ENCODE measurements at places on chromosomes 1 and 21.

GRCh38 chr1:17030206-17030605 is 18.5 kb upstream of the ATP13A2 start:
- no peak for DNase-seq

GRCh38 chr1:60699325-60699724 is 383.0 kb upstream of the NFIA start:
- DNase-seq = no peak

- no peak for DNase-seq
Measured at GRCh38 chr1:228175316-228176023, 9.9 kb downstream of the IBA57 start.

DNA sequence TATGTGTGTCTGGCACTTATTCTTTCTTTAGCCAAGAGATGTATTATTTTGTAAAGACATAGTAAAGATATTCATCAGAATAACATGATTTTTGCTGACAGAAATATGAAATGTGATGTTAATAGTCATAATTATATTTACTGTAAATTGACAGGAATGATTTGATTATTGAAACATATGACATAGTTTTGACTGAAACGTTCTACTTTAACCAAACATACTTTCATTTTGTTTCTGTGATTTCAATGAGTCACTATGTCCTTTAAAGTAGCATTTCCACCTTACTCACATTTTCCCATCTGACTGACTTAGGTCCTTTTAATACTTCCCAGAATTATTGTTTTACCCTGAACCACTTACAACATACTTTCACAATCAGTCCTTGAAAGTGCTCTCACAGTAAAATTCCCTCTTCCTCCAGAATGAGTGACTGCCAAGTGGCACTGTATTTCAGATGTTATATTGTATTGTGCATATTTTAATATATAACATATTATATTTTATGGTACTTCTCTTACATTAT is 437.9 kb downstream of the NCAM2 start:
- DNase-seq = no peak

DNA sequence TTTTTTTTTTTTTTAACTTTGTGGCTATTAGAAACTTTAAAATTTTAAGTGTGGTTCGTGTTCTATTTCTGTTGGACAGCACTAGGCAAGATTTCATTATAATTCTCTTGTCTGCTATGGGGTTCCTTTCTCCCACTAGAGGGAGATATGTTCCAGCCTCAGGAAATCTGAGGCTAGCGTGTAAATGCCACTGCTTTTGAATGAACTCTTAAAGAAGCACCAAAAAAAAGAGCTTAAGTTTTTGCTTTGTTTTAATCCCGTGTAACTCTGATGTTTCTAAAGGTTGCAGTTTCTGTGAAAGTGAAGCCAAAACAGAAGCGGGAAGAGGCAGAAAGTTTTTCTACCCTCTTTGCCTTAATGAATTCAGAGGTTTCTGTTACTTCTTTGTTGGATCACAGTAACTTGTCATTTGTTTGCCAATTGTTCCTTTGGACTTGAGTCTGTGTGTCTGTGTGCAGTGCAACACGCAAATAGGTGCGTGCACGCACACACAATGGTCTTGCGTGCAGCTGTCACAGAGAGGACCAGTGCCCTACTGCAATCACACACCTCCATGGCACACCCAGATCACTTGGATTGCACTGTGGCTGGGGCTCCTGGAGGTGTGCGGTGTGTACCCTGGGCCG is 32.3 kb downstream of the HHAT start:
- DNase-seq = no peak

GRCh38 chr1:35172022-35172421 is 20.9 kb downstream of the SFPQ start:
- DNase-seq = no peak

- DNase-seq = no peak
Measured at GRCh38 chr1:240464099-240464498, 147.9 kb downstream of the GREM2 start.

DNA sequence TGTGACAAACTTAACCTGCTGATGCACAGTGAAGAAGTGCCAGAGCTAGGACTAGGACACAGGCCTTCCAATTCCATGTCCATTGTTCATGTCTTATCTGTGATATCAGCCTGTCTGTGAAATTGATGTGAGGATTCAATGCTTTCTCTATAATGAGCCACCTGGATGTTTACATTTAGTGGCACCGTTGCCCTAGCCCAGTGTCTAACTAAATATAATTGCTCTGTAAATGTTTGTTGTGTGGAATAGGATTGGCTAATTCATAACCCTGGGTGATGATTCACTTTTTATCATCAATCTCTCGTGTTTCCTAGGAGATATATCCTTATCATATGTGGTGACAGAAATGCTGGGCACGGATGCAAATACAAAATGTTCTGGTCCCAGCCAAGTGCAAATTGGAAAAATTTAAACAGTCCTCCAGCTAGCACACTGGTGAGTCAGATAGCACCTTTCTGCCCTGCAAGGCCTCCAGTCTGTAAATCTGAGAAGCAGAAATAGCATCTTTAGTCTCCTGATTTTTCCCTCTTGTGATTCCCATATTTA is 46.9 kb upstream of the GNG12 start:
- no peak for DNase-seq

GRCh38 chr1:19454265-19455146 is 30.8 kb downstream of the CAPZB start:
- DNase-seq = no peak

DNA sequence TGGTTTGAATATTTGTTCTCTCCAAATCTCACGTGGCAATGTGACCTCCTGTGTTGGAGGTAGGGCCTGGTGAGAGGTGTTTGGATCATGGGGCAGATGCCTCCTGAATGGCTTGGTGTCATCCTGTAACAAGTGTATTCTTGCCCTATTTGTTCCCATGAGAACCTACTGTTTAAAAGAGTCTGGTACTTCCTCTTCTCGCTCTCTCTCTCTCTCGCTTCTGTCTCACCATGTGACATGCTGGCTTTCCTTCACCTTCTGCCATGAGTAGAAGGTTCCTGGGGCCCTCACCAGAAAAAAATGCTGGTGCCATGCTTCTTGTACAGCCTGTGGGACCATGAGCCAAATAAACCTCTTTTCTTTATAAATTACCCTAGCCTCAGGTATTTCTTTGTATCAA is 8.4 kb upstream of the PAXBP1 start:
- DNase-seq = no peak

DNA sequence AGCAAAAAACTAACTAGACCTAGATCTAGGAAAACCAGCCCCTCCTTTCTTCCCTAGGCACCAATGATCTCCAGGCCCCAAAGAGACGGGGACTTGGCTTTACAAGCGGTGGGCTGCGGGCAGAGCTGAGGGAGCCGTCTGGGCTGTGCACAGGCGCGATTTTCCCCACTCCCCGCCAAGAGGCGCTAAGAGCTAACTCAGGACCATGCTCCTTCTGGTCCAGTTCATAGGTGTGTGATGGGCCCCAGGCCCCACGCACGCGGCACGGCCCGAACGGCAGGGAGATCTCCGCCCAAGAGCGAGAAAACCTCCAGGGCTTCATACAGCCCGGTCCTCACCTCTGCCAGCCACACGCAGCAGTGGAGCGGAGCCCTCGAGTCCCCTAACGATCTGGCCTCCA is 7.5 kb upstream of the GPR153 start:
- DNase-seq = no peak

DNA sequence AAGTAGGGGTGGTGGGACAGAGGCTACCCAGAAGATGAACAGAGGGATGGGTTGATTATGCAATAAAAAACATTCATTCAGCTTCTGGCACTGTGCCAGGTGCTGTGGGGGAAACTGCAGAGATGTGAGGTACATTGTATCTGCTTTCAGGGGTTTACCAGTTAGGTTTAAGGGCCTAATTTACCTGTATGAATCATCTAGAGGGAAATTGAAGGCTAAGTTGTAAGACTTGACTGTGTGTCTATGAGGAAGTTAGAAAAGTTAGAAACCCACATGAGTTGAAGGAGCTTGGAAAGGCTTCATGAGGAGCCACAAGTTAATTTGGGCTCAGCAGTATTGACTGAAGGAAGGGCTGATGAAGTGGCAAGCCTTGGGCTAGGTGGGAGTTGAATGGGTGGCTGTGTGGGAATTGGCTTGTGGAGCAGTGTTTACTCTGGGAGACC is 36.7 kb upstream of the APOBEC4 start:
- DNase-seq = no peak

- DNase-seq = no peak
Measured at GRCh38 chr21:15311510-15311909, 246.7 kb upstream of the NRIP1 start.

GRCh38 chr1:101444381-101444780 is 207.6 kb downstream of the S1PR1 start:
- DNase-seq = no peak

DNA sequence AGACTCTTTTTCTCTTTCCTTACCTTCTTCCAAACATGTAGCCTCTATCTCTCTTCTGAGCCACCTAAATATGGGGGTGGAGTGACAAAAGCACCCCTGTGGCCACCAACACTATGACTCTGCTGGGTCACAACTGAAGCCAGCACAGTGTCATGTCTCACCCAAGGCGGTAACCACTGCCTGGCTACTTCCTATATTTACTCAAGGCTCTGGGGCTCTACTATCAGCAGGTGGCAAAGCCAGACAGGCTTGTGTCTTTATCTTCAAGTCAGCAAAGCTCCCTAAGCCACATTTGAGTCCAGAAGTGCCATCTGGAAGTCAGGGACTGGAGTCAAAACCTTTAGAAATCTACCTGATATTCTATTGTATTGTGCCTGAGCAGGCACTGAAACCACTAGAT is 1515.2 kb downstream of the PLA2G4A start:
- DNase-seq = no peak

DNA sequence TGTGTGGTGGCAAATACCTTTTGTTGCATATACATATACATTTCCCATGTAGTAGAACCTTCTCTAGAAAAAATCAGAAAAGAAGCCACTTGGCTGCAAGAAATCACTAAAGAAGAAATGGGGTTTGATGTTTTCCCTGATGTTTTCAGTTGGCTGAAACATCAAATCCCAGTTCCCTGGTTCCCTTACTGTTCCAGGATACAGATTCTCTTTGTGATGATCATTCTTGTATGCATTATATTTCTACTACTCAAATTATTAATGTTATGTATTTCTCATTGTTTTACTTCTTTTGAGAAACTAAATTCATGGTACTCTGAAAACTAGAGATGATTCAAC is 7.6 kb downstream of the RNU1-2 start:
- DNase-seq = no peak

DNA sequence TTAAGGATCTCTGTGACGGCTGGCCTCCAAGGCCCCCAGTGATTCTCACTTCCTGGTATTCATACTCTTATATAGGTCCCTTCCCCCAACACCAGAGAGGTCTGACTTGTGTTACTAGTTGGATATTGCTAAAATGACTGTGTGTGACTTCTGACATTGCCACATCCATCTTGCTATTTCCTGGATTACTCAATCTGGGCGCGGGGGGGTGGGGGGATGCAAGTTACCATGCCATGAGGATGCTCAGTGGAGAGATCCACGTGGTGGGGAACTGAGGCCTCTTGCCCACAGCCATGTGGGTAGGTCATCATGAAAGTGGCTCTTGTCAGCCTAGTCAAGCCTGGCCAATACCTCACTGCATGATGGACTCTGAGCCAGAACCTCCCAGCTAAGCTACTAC is 117.0 kb downstream of the UBE2U start:
- DNase-seq = no peak

GRCh38 chr1:12069623-12070244 is 6.6 kb downstream of the TNFRSF8 start:
- DNase-seq = no peak

GRCh38 chr1:172726740-172727139 is 67.8 kb downstream of the FASLG start:
- no peak for DNase-seq

GRCh38 chr1:88275259-88275862 is 408.7 kb upstream of the PKN2 start:
- no peak for DNase-seq

DNA sequence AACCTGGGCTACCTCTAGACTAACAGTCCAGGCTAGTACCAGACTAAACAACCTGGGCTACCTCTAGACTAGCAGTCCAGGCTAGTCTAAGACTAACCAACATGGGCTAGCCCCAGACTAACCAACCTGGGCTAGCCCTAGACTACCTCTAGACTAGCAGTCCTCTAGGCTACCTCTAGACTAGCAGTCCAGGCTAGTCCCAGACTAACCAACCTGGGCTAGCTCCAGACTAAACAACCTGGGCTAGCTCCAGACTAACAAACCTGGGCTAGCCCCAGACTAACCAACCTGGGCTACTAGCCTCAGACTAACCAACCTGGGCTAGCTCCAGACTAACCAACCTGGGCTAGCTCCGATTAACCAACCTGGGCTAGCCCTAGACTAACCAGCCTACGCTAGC is 2.0 kb downstream of the TFF2 start:
- no peak for DNase-seq

GRCh38 chr1:173627269-173627668 is 7.9 kb upstream of the TEX50 start:
- no peak for DNase-seq

- no peak for DNase-seq
Measured at GRCh38 chr1:200917291-200917817, 22.7 kb downstream of the INAVA start.

GRCh38 chr1:25707280-25708016 is 90.9 kb downstream of the MAN1C1 start:
- DNase-seq = no peak

DNA sequence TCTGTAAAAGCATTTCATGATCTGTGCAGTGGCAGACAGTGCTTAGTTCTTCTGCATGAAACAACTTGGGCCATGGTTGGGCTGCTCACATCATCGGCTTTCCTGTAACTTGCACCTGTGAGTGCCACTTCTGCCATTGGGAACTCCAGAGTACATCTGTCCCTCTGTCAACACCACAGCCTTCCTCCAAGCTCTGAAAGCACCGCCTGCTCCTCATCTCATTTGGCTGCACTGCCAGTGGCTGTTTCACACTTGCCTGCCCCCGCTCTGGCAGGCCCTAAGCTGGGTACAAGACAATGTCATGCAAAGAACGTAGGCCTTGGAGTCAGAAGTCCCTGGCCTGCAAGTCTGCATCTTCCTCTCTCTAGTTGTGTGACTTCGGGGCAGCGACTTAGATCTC is 46.4 kb downstream of the DDX20 start:
- DNase-seq = no peak

- no peak for DNase-seq
Measured at GRCh38 chr1:207040181-207040533, 7.6 kb upstream of the C1orf116 start.
